ENCODE measurements at places on chromosomes 16 and 17. TPM values are rescaled to one million over a fixed set of nuclear protein-coding genes. Genes with fewer than 3 reads are reported as not detected.

- DNase-seq, result no peak
Observed at GRCh38 chr17:58764373-58764772, 8.7 kb downstream of the PPM1E start.

DNA sequence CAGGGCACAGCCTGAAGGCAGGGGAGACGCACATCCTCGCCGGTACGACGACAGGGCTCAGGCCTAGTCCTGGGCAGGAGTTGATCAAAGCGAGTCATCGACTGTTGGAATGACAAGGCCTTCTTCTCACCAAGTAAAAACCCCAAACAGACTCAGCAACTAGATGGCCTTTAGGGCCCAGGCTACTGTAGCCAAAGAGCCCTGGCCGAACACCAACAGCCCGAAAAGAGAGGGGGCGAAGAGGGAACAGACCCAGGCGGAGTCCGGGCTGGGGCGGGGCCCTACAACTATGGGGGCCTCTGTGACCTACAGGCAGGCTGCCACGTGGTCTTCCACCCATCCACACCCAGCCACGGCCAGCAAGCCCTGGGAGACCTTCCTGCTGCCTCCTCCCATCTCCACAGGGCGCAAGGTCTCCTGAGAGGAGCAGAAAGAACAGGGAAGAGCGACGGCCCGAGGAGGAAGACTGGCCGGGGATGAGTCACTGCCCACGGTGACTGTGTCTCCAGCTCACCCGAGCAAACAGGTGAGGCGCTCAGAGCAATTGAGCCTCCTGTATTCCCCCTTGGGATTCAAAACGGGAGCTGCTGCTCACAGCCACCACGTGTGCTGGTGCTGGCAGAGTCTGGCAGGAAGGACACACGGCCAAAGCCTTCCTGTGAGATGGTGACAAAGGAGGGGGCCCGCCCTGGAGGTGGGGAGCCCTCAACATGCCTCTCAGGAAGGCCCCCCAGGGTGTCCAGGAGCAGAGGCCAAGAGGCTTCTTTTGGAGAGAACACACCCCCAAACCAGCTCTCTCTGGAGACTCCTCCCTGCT, 17.7 kb downstream of the SLC16A3 start:
- peak; percentile 63 for DNase-seq

PHF23 gene
- total RNA-seq, result 41.4 TPM

CLUH gene
- 37.4 TPM for total RNA-seq

ATPAF2 gene
- total RNA-seq, result 21.3 TPM

GDPD1 gene
- 1.6 TPM for total RNA-seq

- no peak for DNase-seq
Observed at GRCh38 chr16:839643-840408, 39.3 kb upstream of the GNG13 start.

GRCh38 chr17:17877529-17878358, 41.0 kb upstream of the SREBF1 start:
- DNase-seq, result peak; percentile 92

GRCh38 chr17:78154903-78155811, 9.0 kb downstream of the C17orf99 start:
- DNase-seq, result no peak

- no peak for DNase-seq
Observed at GRCh38 chr16:31149332-31149731, 534 bp downstream of the PRSS36 start.

- DNase-seq, result peak; percentile 77
Observed at GRCh38 chr17:58641887-58642311, 49.9 kb downstream of the TEX14 start.

- no peak for DNase-seq
Observed at GRCh38 chr17:13600475-13601321, 1.0 kb downstream of the HS3ST3A1 start.

DNA sequence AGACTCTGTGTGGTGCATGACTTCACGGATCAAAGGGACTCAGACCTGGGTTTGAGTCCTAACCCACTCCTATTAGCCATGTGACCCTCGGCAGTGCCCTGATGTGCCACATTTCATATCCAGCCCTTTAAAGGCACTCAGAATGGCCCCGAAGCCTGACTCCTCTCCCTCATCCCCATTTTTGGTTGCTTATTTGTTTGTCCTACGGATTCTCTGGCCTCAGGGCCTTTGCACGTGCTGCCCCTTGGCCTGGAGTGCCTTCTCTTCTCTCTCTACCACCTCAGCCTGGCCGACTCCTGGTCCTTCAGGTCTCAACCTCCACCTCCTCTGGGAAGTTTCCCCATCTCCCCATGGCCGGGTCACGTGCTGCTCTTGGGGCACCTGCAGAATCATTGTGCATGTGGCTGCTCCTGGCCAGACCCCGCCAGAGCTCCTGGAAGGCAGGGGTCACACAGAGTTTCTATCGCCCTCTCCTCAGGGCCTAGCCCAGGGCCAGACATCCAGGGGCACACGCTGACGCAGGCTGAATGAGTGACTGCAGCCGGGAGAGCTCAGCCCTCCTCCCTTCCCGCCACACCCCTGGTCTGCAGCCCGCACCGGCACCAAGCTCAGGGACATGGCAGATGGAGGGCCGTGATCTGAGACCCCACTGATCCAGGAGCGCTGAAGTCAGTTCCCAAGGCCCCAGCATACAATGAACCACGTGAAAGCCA, 22.0 kb upstream of the CIBAR2 start:
- DNase-seq, result no peak

DNA sequence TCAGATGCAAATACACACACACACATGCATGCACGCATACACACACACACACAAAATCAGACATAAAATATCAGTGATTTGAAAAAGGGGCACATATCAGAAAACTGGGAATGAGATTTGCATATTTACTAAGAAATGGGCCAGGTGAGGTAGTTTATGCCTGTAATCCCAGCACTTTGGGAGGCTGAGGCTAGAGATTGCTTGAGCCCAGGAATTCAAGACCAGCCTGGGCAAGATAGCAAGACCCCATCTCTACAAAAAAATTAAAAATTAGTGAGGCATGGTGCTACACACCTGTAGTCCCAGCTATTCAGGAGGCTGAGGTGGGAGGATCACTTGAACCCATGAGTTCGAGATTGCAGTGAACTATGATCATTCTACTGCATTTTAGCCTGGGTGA, 22.4 kb upstream of the PNPO start:
- no peak for DNase-seq

TAC4 gene
- not detected for total RNA-seq

- no peak for DNase-seq
Observed at GRCh38 chr17:21172846-21173245, 41.1 kb downstream of the TMEM11 start.

- no peak for DNase-seq
Observed at GRCh38 chr16:68626557-68626956, 18.6 kb upstream of the CDH3 start.

DNA sequence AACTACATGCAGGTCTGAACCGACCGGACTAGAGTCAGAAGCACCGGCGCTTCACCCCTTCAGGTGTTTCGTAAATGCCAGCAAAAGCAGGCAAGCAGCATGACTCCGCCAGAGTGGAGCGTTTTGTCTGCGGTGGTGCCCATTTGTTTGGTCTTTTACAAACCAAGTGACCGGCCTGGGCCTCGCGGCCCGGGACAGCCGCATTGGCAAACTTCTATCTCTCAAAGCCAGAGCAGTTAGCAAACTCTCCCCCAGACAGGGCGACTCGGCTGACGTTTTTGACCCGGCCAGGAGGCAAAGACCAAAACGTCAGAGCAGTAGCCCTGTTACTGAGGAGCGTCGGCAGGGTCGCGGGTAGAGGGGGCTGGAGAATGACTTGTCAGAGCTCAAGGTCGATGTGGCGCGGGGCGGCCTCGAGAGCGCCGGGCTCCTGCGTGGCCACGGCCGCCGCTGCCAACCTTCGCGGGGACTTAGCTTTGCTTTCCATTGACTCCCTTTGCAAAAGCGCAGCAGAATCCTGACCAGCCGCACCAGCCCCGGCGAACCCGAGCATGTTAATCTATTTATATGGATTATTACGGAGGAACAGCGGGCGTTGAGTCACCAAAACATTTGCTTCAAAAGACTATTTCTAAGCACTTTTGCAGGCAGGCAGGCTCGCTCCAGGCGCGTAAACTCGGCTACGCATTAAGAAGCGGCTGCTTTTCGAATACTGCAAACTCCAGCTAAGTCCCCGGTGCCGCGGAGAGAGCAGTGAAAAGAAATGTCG, 763 bp upstream of the SOX9 start:
- no peak for DNase-seq

DNA sequence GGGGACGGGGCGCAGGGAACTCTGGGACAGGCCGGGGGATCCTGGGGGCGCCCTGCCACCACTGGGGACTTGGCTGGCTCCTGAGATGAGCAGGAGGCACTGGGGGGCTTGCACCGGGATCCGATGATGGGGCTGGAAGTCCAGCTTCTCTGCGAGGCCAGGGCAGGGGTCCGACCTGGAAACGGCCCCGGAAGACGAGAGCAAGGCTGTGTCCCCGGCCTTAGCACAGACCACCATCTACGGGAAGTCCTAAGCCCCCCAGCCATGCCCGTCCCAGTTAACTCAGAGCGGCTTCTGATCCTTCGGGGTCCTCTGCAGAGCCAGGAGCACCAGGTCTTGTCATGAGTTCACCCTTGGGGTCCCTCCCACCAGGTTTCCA, 573 bp downstream of the CDT1 start:
- DNase-seq, result no peak

- DNase-seq, result no peak
Observed at GRCh38 chr17:72657467-72658317, 434.8 kb downstream of the SLC39A11 start.

RANBP10 gene
- total RNA-seq, result 8.2 TPM

DNA sequence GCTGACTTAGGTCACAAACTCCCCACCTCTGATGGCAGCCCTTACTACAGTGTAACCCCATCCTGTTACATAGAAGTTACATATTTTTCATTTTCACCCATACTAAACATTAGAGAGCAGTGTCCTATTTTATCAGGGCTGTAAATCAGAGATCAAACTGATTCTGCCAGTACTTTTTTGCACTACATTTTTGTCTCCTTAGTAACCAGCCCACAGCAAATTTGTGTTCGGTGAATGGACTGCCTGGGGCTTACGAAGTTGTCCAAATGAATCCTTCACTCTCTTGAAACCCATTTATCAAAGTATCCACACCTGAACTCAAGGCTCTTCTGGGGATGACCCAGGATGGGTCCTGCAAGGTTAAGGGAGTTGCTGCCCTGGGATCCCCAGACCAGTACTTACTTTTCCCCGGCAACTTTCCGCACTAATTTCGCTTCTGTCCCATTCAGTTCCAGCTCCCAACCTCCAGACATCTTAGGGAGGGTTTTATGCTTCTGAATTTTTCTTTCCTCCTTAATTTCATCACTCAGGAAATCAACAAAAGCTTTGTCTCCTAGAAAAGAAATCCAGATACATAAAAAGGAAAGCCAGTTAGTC, 1.1 kb downstream of the C1QBP start:
- DNase-seq, result peak; percentile 13

GRCh38 chr16:48537275-48537674, 72.7 kb downstream of the N4BP1 start:
- DNase-seq, result peak; percentile 10

GRCh38 chr17:5592382-5592781, 8.1 kb upstream of the NLRP1 start:
- peak; percentile 73 for DNase-seq

TNK1 gene
- 3.6 TPM for total RNA-seq

GRCh38 chr16:29784901-29785500, 5.5 kb upstream of the KIF22 start:
- peak; percentile 77 for DNase-seq

DNA sequence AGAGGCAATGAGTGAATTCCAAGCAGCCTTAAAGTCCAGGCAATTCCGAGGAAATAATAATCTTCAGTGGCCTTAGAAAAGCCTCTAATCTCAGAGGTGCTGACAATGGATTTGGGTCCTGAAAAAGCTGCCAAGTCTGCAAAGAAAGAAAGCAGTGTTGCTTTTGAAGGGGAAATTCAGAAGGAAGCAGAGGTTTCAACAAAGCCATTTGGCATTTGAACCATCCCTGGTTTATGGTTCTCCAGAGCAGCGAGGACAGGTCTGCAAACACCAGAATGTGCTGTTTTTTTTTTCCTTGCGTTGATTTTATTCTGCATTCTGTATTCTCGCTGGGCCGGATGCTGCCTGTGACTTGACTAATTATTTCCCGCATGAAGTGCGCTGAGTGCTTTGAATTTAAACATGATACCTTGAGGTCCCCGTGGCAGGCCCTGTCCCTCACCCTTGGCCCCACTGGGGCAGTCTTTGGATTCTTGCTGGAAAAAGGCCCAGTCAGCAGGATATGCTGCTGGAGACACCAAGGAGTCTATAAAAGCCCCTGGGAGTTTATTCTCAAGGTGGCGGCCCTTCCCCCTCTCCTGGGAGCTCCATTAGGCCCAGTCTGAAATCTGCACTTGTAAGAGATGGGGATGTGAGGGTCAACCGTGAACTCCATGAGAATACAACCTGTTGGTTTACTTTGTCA, 338.3 kb downstream of the HAPSTR1 start:
- DNase-seq, result no peak

TMEM235 gene
- 0.51 TPM for total RNA-seq

GRCh38 chr17:18261659-18262058, 1.2 kb downstream of the MIEF2 start:
- DNase-seq, result no peak

DNA sequence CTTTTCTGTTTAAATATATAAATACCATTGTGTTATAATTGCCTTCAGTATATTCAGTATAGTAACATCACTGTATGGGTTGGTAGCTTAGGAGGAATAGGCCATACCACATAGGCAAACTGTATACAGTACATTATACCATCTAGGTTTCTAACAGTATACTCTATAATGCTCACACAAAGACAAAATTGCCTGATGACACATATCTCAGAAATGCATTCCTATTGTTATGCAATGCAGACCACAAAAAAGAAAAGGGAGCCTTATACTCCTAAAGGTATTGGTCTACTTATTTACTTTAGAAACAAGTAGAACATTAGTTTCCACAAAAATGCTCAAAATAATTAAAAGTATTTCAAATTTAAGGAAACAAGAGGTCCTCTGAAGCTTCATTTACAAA, 47.9 kb downstream of the SETD6 start:
- DNase-seq, result peak; percentile 47
